ENCODE measurements at places on chromosomes 2 and 18.

DNA sequence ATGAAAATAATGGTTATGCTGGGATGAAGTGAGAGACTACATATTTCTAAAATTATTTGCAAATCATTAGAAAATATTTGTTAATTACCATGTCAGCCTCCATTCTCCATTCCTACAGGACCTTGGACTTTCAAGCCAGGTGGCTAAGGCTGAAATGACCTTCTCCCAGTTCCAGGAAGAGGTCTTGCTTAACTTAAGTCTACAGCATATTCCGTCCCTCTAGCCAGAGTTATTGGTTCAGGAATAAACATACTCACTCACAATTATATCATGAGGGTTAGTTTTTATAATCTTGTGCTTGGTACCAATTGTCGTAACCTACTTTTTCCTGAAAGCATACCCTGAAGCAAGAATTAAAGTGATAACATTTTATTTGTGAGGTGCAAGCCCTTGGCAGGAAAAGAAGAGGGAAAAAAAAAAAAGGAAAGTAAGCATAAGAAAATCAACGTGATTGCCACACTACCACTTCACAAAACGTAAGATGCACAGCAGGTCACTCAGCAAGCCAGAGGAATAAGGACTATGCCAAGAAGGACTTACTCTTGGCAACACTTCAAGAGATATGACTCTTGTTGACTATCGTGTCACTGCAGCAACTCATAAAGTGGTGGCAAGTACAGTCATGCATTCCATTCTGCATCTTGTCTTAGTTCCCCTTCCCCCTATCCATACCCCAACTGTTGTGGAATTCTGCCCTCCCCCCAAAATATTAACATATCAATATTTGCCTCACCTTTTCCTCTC is 479.1 kb downstream of the MBD2 start:
- no peak for DNase-seq

- no peak for DNase-seq
These were observed 42.5 kb upstream of the ASAP2 start for GRCh38 chr2:9164112-9164608.

DNA sequence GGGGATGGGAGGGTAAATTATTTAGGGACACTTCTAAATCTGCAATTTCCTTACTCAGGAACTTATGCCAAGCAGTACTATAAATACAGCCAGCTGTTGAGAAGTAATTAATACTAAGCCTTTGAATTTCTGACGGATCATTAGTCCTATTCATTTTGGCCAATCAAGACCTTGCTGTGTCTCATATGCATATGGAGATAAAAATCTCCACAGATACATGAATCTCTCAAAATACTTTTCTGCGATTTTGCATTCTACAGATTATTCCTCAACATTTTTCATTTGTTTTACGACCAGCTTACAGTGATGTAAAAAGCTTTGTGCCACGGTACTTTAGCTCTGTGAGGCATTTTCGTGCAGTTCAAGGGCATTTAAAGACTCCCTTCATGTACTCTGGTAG is 16.7 kb downstream of the LANCL1 start:
- DNase-seq = no peak

GRCh38 chr2:211944572-211944971 is 594.0 kb downstream of the ERBB4 start:
- DNase-seq = no peak

DNA sequence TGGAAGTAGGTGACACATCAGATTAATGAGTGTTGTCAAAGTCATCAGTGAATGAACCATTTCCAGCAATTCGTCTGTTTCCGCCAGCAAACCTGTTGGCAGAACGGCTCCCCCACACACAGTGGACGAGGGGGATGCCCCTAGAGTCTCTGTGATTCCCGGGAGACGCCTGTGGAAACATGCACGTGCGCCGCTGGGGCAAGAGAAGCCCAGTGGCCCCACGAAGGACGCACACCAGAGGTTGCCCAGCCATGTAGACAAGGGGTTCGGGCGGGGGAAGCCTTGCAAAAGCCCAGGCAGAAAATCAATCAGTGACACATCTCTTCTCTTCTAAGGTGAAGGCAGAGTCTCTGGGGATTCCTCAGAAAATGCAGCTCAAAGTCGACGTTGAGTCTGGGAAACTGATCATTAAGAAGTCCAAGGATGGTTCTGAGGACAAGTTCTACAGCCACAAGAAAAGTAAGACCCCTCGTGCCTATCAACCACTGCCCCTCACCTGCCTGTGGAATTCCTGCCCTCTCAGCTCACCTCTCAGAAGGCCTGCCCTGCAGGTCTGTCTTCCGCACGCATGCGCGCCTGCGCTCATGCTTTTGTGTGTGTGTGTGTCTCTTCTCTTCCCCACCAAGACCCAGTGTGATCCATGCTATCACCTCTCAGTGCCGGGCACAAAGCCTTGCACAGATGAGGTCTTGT is 87.1 kb downstream of the INPP5D start:
- no peak for DNase-seq

DNA sequence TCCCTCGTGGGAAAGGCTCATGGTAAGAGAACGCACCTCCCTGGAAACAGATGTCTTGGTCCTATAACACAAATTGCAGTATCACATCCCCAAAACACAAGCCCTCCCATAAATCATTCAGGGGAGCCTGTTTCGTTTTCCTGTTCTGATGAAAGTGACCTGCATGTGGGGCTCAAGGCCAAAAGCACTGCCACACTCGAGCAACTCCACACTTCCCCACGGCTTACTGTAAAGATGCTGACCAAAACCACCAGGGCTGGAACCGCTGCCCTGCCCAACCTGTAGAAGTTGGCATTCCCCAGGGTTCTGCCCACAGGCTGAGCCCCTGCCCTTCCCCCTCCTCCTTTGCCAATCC is 139.7 kb downstream of the BCL11A start:
- DNase-seq = no peak

- DNase-seq = no peak
These were observed 22.7 kb downstream of the FARP2 start for GRCh38 chr2:241378816-241379215.

GRCh38 chr2:216672466-216672865 is 22.9 kb downstream of the IGFBP5 start:
- DNase-seq = no peak

DNA sequence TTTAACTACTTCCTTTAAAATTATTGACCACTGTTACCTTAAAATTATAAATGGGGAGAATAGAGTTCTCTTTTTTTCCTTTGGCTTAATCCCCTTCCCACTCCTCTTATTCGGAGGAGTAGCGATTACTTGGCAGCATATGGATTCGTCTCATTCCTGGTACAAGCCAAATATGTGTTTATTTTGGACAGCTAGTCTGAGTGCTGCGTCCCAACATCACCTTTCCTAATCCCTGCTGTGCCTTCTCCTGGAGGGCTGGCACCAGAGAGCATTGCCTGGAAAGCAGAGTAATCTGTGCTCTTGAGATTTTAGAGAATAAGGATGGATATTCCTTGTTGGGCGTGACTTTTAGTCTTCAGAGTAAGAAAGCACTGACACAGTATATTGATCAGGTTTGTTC is 185.6 kb downstream of the AGAP1 start:
- DNase-seq = no peak

DNA sequence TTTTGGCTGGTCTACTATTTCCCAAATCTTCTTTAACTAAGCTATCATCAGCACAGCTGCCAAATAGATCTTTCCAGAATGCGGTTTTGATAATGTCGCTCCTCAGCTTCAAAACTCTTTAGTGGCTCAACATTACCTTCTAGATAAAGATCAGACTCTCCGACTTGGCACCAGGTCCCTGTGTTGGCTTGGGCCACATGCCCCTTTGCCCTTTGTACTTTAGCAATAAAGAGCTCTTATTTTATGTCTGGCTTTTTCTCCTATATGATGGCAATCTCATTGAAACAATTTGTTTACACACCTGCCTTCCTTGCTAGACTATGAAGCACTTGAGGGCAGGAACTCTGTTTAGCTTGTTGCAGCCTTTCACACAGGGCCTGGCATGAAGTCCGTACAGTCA is 128.9 kb upstream of the GATA6 start:
- no peak for DNase-seq

- no peak for DNase-seq
These were observed 168.1 kb downstream of the MIB1 start for GRCh38 chr18:21908711-21909110.

- DNase-seq = no peak
These were observed 198.1 kb upstream of the SLC39A10 start for GRCh38 chr2:195458936-195459335.

GRCh38 chr2:225599856-225600255 is 200.3 kb downstream of the NYAP2 start:
- DNase-seq = no peak

DNA sequence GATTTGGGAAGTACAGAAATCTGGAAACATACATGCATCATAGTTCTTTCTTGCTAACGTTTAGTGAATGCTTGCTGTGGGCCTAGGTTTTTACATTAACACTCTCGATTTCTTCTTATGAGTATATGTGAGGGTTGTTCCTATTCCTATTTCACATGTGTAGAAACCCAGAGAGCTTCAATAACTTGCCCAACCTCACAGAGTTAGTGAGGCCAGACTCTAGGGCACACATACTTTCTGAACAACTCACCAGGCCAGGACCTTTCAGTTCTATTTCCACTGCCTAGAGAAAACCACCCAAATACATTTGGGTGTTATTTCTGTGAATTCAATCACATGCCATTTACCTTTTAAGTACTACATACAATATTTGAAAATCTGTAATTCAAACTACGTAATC is 8.2 kb upstream of the KCTD1 start:
- no peak for DNase-seq

DNA sequence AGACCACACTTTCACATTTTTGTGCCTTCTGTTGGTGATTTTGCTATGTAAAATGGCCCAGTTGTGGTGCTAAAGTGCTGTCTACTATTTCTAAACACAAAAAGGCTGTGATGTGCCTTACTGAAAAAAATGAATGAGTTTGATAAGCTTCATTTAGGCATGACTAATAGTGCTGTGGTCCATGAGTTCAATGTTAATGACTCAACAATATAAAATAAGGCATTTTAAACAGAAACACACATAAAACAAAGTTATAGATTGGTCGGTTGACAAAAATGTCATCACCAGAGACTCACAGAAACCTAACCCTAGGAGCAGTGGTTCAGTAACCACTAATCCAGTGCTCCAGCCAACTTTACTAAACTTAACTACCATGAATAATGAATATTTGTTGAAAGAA is 160.0 kb downstream of the DNAH6 start:
- DNase-seq = no peak

DNA sequence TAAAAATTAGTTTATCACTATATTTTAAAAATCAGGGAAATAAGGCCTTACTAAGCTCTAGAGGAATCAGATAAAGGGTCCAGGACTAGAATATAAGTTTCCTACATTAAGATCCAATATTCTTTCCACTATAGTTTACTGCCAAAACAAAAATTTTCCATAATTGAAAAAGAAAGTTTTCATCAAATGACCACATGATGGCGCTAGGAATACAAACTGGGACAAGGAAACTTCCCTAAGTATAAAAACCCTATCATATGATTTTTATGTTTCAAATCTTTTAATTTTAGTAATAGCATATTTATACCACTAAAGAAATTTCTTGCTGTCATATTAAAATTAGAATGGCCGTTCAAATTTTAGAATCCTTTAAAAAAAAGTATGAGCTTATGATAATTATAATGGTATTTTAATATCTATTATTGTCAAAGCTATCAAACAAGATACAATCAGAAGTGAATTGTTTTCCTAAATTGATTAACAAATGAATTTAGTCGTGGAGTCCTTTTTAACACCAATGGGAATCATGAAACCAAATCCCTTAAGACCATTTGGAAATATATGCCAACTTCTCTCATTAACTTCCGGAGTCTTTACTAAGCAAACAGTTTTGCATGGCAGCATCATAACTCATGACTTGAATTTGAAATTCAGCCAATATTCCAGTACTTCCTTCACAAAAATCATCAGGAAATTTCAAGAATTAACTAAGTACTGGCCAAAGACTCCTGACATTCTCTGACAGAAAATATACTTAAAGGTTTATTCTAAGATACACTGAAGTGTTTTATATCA is 70.3 kb downstream of the SCN1A start:
- peak; percentile 21 for DNase-seq

DNA sequence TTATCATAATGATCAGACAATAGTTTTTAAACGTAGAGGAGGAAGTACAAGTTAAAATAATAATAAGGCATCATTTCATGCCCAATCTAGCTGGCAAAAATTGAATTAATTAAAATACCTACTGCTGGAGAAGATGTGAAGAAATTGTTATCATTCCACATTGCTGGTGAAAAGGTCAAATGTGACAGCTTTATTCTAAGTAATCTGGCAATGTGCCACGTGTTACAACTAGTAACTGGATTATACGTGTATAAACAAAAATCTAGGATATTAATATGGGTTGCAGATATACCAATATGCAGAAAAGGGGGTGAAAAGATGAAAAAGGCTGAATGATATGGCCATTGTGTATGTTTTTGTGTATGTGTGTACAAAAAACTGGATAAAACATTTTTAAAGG is 32.4 kb downstream of the SMAD2 start:
- DNase-seq = no peak

DNA sequence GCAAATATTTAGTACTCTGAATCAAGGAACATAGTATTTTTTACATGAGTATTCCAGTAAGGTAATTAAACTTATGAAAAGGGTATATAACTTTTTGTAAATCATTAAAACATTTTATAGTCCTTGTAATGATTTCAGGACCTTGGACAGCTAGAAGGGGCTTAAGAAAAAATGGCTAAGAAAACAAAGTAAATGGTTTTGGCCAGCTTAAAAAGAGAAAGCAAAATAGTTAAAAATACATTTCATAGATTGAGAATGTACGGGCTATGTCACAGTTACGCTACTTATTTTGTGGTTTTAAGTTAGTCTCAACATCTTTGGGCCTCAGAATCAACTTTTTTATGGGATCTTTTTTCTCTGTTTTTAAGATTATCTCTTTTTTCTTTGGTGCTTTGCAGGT is 26.7 kb downstream of the POLI start:
- no peak for DNase-seq

GRCh38 chr18:4074647-4075046 is 380.5 kb downstream of the DLGAP1 start:
- no peak for DNase-seq

DNA sequence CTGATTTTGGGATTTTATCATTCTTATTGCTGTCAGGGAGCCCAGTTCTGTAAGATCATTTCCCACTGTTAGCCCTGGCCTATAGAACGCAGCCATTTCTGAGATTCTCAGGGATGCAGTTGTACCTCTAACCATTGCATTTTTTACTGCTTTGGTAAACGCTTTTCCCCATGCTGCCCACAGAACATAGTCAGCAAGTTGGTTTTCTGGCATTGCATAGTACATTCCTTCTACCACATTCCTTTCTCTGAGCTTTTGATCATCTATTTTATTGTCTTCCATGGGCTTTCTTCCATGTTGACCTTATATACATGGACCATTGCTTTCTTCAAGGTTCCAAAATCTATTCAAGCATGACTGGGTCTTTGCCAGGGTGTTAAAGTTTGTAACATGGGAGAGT is 86.8 kb upstream of the ST6GAL2 start:
- no peak for DNase-seq

- DNase-seq = no peak
These were observed 190.1 kb upstream of the SP5 start for GRCh38 chr2:170524828-170525565.

GRCh38 chr2:96111823-96112500 is 4.4 kb downstream of the ADRA2B start:
- DNase-seq = no peak

GRCh38 chr18:73235921-73236320 is 368.1 kb upstream of the NETO1 start:
- DNase-seq = no peak

GRCh38 chr18:3400567-3401296 is 49.2 kb upstream of the TGIF1 start:
- no peak for DNase-seq

GRCh38 chr2:120933693-120934573 is 198.3 kb downstream of the GLI2 start:
- no peak for DNase-seq

Measured in eye (tissue), 1 donor.